Frontal cortex (tissue), 4 donors: ENCODE measurements at places on chromosomes 1 and 21. TPM values are rescaled to one million over a fixed set of nuclear protein-coding genes. Genes with fewer than 3 reads are reported as not detected.

ZFYVE9 gene
- 79.1 TPM for total RNA-seq

- DNase-seq = no peak
Measured at GRCh38 chr1:167718914-167719691, 2.7 kb upstream of the MPZL1 start.

DNA sequence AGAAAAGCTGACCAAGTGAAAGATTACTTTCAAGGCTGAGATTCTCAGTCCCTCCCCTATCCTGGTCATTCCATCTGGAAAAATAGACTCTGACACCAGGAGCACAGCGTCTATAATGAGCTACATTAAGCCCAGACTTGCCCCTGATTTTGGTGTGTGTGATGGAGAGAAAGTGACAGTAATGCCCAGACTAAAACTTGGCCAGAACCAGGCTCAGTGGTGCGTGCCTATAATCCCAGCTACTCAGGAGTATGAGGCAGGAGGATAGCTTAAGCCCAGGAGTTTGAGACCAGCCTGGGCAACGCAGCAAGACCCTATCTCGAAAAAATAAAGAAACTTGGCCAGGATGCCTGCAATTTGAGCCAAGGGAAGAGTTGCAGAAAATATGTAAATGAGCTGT is 15.9 kb downstream of the PLEKHA6 start:
- no peak for DNase-seq

C1orf94 gene
- total RNA-seq = under 0.01 TPM

TNNI3K gene
- total RNA-seq = 17.1 TPM

S100A2 gene
- not detected for total RNA-seq

GRCh38 chr21:38170283-38170682 is 86.5 kb upstream of the KCNJ15 start:
- no peak for DNase-seq

DNA sequence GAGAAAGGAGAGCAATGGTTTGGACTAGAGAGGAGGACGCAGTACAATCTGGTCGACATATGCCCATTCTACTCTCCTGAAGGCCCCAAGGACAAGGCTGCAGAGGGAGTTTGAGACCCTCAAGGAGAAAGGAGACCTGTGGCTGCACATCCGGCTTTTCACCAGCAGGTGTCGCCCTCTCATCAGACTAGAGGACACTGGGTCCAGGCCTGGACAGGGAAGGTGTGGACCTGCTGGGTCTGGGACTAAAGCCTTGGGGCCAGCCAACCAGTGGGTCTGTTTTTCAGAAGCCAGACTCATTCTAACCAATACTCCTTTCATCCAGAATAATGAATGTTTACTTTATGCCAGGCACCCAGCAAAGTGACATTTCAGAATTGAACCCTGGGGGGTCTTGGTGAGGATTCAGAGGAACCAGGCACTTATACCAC is 5.0 kb downstream of the SRARP start:
- DNase-seq = peak; percentile 78

PRDM15 gene
- 6.9 TPM for total RNA-seq

GRCh38 chr1:41683681-41684500 is 199.4 kb upstream of the EDN2 start:
- DNase-seq = no peak

DNA sequence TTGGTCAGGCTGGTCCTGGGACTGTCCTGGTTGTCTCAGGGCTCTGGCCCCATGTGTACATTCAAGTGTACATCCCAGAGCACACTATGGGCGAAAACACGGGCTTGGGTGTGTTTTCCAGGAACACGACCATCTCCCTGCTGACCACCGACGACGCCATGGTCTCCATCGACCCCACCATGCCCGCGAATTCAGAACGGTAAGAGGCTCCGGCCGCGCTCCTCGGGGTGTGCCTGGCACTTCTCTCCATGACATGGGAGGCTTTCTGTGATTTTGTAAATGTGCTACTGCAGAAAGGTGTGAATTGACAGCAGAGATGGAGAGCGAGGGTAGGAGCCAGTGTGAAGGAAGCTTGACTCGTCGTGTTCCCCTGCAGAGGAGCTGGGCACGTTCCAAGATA is 34.4 kb downstream of the PDE9A start:
- no peak for DNase-seq

FCAMR gene
- not detected for total RNA-seq

ELF3 gene
- under 0.01 TPM for total RNA-seq

RGS8 gene
- 39.5 TPM for total RNA-seq

- peak; percentile 39 for DNase-seq
Measured at GRCh38 chr1:62144238-62144831, 50.3 kb upstream of the L1TD1 start.

- DNase-seq = no peak
Measured at GRCh38 chr1:239805042-239805441, 286.6 kb upstream of the FMN2 start.

DNA sequence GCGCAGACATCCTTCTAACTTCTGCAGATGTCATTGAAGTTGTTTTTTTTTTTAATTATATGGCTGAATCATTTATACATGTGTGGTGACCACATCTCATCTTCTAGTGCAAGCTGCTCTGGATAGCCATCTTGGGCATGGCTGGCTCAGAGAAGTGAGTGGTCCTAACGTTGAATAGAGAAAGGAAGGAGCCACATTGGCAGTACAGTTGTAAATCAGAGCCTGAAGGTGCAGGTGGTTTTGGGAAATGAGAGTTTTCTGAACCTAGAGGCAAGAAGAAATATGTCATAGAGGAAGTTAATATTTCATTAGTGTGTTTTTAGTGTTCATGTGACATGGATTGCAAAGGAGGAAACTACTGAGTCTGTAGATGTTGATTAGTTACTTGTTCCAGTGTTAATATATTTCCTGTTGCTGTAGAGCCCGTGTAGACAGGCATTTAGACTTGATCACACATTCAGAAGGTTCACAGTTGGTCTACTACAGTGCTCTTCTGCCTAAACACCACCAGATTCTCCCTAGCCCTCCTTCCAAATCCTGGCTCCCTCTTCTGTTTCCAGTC is 163.7 kb downstream of the ROR1 start:
- no peak for DNase-seq

- no peak for DNase-seq
Measured at GRCh38 chr1:61227857-61228550, 145.6 kb downstream of the NFIA start.

- DNase-seq = no peak
Measured at GRCh38 chr1:179824265-179824664, 53.3 kb downstream of the TOR1AIP2 start.

PRAMEF1 gene
- not detected for total RNA-seq

- no peak for DNase-seq
Measured at GRCh38 chr1:227218870-227219573, 99.3 kb downstream of the CDC42BPA start.

DNA sequence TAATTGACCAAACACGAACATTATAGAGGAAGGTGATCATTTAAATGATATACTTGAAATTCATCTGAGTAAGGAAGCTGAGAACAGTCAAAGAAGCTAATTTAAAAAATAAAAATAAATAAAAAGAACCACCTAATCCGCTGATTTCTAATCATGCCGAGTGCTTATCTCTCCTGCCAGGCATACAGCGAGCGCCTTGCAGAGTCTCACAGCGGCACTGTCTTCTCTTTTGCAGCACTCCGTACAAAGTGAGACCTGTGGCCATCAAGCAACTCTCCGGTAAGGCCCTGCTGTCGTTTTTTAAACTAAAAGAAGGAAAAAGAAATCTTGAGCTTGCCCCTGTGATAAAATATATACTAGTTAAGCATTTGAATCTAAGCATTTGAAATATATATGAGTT is 45.3 kb downstream of the PDE9A start:
- DNase-seq = no peak

GCSAML gene
- total RNA-seq = 0.41 TPM

RNASEL gene
- 4.1 TPM for total RNA-seq

DNA sequence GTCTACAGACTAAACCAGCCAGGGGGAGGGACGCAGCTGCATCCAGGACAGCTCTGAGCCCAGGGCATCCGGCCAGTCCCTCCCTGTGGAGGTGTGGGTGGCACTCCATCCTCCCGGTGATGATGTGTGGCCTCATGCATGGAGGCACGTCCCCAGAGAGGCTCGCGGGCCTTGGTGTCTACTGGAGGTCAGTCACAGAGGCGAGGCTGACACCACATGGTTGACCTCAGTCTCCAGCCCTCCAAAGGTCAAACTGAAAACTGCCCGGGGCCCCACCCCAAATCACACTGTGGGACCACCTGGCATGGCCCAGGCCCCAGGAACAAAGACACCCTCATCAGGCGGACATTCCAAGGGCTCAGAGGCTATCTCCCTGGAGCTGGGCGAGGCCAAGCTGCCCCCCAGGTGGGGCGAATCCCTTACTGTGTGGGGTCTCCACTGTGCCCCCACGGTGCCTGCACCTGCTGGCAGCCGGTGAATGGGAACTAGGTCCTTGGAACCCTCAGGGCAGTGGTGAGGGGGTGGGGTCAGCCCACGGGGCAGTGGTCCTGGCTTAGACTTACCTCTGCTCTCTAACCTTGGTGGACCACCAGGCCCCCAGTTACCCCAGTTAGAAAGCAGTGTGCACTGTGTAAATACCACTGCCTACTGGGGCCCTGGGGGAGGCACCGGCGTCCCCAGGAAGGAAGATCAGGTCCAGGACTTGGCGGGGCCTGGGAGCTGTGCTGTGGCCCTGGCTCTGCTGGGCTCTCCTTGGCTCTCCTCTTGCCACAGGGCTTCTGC is 49.1 kb downstream of the TRPM2 start:
- no peak for DNase-seq

DNA sequence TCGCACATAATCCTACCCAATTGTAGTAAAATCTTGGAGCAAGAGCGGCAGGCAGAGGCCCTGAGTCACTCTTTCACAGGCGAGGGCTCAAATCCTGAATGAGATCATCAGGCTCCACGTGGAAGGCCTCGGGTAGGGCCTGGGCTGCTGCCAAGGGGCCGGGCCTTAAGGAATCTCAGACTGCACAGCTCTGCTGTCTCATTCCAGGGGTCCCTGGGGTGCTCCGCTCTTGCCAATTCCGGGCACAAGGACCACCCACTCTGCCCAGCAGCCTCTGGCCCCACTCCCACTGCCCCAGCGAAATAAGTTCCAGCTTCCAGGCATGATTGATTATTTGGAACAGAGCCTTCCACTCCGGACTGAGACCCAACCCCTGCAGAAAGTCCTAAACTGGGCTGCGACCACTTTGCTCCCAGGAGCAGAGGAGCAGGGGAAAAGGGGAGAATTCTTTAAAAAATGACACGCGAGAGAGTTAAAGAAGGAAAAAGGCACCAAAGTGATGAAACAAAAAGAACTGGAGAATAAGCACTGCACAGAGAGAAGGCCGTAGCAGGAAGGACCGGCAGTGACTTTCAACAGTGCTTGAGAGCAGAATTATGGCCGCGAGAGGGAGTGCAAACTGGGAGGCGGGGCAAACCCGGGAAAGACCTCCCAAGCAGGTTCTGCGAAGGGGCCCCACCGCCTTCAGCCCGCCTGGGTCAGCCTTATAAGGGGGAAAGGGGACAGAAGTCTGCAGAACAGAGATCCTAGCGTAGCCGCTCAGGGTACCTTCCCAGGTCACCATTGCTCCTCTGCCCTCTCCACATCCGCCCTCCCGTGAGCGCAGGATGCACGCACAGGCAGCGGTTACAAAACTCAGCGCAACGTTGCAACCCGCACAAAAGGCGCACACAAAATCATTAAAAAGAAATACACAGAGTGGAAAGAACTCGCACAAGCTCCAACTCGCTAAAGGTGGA is 2.0 kb downstream of the ADAMTS1 start:
- DNase-seq = peak; percentile 72

GRCh38 chr1:63868268-63868781 is 94.5 kb downstream of the ROR1 start:
- DNase-seq = no peak

GRCh38 chr1:215192306-215192705 is 109.8 kb downstream of the KCNK2 start:
- DNase-seq = no peak

DNA sequence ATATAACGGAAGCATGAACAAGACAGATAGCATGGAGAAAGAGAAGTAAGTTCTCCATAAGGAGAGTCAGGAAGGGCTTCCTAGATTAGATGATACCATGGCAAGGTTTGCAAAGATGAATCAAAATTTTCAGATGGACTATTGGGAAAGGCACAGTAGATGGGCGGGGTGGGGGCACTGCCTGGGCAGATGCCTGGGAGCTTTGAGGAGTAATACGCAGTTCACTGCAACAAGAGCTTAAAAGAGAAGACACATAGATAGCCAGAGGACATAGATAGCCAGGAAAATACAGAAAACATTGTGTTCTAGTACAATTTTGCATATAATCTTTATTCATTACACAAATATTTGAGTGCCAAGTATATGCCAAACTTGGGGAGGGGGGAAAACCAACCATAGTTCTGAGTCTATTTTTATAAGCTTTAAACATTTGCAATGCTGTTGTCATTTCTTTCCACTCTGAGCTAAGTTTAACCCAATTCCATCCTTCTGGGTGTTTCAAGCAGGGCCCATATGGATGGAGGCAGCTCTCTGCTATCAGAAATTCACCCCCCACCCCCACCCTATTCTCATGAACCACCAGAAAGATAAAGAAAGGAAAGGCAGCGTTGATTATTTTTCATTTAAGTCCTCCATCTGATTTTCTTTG is 120.6 kb downstream of the NUF2 start:
- DNase-seq = no peak

- no peak for DNase-seq
Measured at GRCh38 chr1:224542783-224543440, 73.2 kb upstream of the CNIH3 start.

DNA sequence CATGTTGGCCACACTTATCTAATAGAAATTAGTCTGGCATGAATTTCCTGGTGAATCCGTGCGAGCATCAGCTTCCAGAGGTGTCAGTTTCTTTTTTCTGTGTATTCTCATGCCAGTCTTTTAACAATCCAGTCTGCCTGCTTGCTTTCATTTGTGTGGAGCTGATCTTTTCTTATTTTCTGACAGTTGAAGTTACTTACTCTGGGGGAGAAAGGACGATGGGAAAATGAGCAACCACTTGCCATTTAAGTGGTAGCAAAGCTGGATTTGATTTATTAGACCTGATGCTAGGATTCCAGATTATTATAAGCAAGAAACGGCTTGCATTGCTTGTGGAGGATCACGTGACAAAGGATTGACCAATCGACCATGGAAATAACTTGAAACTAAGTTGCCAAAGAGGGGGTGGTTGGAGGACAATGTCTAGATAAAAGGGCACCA is 24.3 kb upstream of the APP start:
- no peak for DNase-seq

- DNase-seq = no peak
Measured at GRCh38 chr1:85278853-85279314, 2.5 kb upstream of the BCL10 start.

- no peak for DNase-seq
Measured at GRCh38 chr1:156433602-156434001, 64.6 kb downstream of the RHBG start.

DNA sequence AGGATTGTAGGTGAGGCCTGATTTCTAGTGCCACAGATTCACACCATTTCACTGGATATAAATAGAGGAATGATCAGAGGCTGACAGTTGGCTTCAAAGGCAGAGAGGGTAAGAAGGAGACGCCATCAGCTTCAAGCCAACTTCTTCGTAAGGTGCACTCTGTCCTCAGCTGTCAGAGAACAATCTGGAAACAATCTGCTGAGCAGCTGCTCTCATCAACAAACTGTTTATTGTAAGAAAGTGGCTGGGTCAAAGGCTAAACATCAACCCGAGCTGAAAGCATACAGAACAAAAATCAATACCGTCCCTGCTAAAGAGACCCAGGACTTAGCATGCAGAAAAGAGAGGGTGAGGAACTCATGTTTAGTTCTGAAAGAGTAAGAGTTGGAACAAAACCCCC is 48.2 kb downstream of the HLCS start:
- no peak for DNase-seq

- no peak for DNase-seq
Measured at GRCh38 chr1:33397125-33397506, 33.8 kb downstream of the PHC2 start.

S1PR1 gene
- 12.6 TPM for total RNA-seq
